CD4-positive, alpha-beta T cell treated with Interleukin-15 for 1 hour (primary cell): ENCODE measurements at places on chromosomes 13 and 19.

DNA sequence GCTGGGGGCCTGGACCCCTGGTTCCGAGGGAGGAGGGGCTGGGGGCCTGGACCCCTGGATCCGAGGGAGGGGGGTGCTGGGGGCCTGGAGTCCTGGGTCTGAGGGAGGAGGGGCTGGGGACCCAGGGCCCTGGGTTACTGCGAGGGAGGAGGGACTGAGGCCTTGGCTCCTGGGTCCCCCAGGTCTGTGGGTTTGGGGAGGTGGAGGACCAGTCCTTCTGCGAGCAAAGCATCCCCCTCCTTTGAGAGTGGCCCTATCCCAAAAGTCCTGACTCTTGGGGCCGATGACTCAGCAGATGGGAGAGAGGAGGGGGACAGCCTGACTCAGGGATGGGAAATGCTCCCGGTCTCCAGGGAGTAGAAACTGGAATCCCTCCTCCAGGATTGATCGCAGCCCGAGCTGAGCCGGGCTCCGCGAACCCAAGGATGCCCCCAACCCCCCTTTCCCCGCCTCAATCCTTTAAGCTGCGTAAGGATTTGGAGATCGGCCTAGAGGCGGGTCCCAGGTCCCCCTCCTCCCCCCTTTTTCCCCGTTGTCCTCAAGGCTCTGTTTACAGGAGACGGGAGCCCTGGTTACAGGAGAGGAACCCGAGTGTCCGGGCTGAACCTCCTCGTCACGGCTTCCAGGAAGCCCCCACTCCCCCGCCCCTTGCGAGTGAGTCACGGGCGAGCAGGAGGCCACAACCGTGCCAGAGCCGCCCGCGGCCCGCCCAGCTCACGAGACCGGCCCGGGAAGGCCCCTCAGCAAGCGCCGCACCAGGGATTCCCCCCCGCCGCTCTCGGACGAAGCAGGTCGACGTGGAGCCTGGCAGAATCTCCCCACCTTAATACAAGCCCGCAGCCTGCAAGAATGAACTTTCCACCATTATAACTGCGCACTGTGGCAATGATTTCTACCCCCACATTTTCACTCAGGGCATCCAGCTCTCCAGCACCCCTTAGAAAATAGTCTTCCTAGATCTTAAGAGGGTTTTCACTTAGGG lies 3.0 kb upstream of the ZFP36 start:
- peak; percentile 100 for DNase-seq

GRCh38 chr13:73702419-73703071 lies 431.7 kb downstream of the KLF12 start:
- DNase-seq: peak; percentile 38

DNA sequence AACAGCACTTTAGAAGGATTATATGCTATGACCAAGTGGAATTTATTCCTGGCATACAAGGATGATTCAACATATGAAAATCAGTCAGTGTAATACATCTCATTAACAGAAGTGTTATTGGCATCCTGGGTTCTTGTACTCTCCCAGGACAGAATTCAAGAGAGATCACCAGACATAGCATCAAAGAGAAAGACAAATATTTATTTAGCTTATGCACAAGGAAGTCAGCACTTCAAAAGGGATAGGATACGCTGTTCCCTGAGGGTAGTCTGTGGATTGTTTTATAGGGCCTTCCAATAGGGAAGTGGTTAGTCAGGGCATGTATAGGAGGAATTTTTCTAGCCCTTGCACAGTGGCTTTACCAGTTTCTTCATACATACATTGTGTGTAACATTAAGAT lies 1238.0 kb downstream of the PCDH17 start:
- no peak for DNase-seq

DNA sequence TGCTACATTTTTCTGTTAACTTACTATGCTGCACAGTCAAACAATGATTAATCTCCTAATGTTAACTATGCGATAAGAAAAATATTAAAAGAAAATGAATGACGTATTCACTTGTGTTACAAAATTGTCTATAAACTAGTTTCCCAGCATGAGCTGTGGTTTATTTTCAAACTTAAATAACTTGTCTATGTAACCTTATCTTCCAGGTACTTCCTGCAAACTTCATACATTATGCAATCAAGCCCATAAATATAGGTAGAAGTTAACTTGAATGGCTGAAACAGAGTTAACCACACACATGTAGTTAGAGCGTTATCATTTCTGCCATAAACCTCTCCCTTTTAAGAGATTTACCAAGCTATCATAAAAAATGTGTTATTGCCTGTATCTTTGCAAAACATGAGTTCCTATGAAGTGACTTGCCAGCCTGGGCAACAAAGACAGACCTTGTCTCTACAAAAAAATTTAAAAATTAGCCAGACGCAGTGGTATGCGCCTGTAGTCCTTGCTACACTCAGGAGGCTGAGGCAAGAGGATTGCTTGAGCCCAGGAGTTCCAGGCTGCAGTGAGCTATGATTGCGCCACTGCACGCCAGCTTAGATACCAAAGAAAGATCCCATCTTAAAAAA lies 17.7 kb upstream of the KLF5 start:
- no peak for DNase-seq

GRCh38 chr19:47752440-47753211 lies 7.3 kb downstream of the NOP53 start:
- DNase-seq: no peak

DNA sequence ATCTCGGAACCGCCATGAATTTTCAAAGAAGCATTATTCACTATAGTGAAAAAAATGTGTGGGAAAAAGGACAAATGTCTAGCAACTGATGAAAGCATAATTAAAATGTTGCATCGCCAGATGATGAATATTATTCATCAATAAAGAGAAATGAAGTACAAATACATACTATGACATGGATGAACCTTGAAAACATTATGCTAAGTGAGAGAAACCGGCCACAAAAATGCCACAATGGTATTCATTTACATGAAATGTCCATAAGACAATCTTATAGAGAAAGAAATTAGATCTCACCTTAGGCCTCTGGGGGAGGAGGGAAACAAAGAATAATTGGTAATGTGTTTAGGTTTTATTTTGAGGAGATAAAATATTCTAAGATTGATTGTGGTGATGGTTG lies 645.0 kb downstream of the EFNB2 start:
- DNase-seq: no peak

DNA sequence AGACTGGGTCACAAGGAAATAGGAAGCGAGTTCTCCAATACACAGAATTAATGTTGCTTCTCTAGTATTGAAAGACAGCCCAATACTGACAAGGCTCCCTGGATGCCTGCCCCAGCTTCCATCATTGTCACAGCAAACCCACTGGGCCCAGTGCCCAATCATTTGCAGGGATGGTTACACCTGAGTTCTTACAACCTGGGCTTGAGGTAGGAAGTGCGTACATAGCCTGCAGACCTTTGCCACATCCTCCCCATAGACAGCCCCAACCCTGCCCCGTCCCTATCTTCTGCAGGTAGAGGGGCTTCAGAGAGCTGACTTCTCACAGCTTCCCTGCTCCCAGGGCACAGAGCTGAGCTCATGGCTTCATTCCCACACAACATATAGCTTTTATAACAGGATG lies 108.1 kb upstream of the UBL3 start:
- DNase-seq: peak; percentile 27

GRCh38 chr13:101327871-101328270 lies 88.4 kb downstream of the NALCN start:
- DNase-seq: no peak

GRCh38 chr13:111472083-111472482 lies 151.6 kb downstream of the TEX29 start:
- no peak for DNase-seq

GRCh38 chr13:77038907-77039480 lies 12.0 kb upstream of the FBXL3 start:
- no peak for DNase-seq

DNA sequence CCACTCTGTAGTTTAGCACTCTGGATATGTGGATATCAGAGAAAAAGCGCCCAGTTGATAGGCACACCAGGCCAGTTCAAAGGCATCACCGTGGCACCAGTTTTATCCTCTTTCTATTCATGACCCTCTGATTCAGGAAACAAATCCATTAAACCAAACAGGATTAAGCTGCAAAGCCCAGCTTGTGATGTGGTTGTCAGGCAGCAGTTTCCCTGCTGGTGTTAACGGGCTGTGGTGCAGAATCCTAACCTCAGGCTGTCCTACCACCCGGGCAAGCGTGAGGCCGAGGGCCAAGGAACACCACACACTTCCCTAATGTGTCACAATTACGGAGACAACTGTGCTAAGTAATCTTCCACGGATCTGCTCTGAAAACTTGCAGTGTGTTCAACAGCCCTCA lies 209.1 kb downstream of the OLFM4 start:
- DNase-seq: no peak

DNA sequence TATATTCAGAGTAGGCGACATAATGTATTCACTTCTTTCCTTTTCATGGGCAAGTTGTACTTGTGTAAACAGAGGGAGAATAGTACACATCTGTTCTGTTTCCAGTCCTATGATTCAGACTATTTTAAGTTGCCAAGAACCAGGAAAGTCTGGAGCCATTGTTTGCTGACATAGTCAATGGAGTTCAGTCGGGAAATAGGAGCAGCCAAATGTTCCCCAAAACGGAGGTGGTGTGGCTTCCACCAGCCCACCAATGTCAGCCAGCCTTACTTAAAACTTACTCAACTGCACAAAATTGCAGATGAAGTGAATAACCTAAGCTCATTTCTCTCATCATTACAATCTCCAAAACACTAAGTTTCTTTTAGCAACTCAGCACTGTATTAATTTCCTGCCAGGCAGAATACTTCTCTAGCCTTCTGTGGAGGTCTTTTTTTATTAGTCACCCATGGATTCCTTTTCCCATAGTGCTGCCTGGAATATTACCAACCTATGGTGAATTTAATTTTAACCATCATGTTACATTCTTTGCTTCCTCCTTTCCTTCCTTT lies 22.3 kb upstream of the CSNK1A1L start:
- DNase-seq: no peak

GRCh38 chr13:45715351-45715750 lies 13.2 kb downstream of the CBY2 start:
- DNase-seq: no peak

- no peak for DNase-seq
Observed at GRCh38 chr19:10706990-10707389, 5.8 kb downstream of the QTRT1 start.

DNA sequence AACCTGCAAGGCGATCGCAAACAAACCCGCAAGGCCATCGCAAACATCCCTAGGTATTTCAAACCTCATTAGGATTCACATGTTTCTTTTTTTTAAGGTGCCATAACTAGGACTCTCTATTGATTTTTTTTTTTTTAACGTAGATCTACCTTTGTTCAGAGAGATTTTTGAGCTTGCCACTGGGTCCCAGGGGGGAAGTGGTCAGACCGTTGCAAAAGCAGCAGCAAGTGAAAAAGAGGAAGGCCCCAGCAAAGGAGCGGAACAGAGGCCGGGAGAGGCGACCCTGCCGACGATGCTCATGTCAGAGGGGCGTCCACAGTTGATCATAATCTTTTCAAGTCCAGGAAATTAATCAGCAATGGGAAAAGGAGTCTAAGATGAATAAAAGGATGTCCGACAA lies 32.7 kb upstream of the FLT1 start:
- peak; percentile 63 for DNase-seq

- DNase-seq: no peak
Observed at GRCh38 chr13:40141859-40142555, 486.5 kb downstream of the COG6 start.

DNA sequence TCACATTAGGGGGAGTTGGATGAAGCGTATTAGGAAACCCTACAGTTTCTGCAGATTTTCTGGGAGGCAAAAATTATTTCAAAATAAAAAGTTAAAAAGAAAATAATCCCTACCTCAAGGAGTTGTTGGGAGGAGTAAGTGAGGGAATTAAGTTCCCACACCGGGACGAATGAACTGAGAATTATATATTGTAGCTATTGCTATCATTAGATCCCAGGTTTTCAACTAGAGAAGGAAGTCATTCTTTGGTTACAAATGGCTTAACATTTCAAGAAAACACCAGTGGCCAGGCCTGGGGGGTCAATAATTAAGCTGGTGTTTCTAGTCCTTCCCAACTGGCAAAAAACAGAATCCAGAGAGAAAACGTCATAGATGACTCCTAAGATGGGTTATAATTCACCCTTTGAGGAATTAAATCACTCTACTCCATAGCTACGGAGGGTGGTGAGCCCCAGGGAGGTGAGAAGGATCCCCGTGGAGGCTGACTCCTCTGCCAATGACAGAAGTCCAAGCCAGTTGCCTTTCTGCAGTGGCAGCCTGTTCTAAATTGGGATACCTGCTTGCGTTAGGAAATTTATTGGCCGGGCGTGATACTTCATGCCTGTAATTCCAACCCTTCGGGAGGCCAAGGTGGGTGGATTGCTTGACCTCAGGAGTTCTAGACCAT lies 1.2 kb upstream of the MYDGF start:
- no peak for DNase-seq

DNA sequence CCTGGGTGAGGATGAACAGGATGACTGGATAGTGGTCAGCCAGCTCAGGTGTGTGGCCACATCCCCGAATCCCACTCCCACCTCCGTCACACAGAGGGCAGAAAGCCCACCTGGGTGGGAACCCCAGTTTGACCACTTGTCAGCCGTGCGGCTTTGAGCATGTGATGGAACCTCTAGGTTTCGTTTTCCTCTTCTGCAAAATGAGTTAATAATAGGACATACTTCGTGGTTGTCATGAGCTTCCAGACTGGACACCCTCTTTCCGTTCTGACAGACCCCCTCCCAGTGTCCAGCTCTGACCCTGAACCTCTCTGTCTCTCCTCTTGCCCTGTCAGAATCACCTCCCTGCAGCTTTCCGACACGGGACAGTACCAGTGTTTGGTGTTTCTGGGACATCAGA lies 1.8 kb downstream of the AXL start:
- DNase-seq: no peak

GRCh38 chr13:69579351-69579750 lies 528.3 kb upstream of the ATXN8OS start:
- DNase-seq: no peak

- DNase-seq: peak; percentile 58
Observed at GRCh38 chr13:20495087-20496023, 30.3 kb downstream of the CRYL1 start.

DNA sequence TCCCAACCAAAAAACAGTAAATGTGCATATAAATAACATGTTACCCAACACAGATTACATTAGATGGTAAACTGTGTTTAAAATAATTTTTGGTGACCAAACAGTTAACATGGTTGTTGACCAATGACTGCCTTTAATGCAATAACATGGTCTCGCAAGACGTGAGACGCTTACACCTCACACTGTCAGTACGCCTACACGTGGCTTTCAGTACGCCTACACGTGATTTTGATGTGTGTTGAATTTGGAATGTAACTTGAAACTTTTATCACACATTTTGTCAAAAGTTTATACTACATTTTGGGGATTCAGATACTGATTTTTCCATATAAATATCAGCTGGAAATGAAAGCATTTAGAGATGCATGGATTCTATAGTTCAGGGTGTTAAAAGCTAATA lies 32.0 kb downstream of the SLC7A9 start:
- DNase-seq: no peak
